ENCODE measurements at places on chromosomes 6 and 20.

- no peak for DNase-seq
Measured at GRCh38 chr6:127119102-127120022, 891 bp downstream of the RSPO3 start.

GRCh38 chr20:59735486-59735885, 131.1 kb downstream of the PHACTR3 start:
- no peak for DNase-seq

DNA sequence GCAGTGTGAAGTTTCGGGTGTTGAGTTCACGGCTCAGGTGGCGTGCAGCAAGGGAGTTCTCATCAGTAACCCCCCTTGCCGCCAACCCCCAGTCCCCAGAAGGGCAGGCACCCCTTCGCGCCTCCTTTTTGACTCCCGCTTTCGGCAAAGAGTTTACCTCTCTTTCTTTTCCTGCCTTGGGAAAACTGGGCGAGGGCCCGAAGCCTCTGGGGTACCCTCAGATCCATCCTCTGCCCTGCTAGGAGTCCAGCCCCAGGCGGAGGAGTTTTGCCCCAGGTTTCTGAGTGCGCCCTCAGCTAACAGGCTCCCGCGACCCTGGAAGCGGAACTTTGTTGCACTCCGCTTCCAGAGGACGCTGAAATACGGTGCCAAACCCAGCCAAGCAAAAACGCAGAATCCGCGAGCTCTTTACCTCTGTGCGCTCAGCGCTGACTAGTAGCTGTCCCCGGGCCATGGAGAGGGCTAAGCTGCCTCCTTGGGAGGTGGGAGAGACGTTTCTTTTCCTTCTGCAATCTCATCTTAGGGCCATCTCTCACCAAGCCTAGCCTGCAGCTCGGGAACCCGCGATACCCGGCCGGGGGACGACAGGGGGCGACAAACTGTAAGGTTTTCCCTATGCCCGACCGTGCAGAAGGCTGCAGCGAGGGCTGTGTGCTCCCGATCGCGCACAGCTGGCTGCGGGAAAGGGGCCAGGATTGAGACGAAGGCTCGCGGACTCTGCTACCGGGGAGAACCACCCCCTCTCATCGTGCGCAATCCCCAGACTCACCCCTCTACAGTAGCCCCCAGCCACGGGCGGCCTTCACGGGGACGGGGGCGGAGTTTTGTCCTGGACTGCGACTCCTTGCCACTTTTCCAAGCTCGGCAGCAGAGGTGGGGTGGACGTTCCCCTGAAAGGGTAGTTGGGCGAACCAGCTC, 2.7 kb upstream of the PAX1 start:
- peak; percentile 56 for DNase-seq

DNA sequence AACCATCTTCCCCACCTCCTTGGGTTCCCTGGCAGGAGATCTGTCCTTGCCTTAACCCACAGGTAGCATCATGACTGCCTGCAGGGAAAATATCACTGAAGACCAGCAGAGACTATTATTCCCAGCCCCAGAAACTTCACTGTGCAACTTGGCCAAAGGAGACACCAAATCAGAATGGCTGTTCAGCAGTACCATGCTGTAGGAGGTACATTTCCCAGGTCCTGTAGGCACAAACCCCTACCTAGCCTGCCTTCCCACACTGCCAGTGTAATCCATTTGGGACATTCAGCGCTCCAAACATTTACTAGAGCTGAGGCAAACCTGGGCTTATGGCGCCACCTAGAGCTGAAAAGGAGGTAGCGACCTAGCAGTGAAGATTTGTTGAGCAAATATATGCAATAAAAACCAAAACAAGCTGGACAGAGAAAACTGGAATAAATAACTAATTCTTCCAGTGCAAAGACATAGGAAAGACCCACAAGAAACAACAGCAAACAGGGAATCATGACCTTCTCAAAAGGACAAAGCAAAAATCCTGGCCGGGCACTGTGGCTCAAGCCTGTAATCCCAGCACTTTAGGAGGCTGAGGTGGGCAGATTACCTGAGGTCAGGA, 60.3 kb downstream of the VTA1 start:
- DNase-seq, result peak; percentile 64

- DNase-seq, result peak; percentile 9
Measured at GRCh38 chr6:134577998-134578397, 260.1 kb upstream of the SGK1 start.

GRCh38 chr6:37980222-37980595, 160.7 kb downstream of the ZFAND3 start:
- DNase-seq, result no peak

DNA sequence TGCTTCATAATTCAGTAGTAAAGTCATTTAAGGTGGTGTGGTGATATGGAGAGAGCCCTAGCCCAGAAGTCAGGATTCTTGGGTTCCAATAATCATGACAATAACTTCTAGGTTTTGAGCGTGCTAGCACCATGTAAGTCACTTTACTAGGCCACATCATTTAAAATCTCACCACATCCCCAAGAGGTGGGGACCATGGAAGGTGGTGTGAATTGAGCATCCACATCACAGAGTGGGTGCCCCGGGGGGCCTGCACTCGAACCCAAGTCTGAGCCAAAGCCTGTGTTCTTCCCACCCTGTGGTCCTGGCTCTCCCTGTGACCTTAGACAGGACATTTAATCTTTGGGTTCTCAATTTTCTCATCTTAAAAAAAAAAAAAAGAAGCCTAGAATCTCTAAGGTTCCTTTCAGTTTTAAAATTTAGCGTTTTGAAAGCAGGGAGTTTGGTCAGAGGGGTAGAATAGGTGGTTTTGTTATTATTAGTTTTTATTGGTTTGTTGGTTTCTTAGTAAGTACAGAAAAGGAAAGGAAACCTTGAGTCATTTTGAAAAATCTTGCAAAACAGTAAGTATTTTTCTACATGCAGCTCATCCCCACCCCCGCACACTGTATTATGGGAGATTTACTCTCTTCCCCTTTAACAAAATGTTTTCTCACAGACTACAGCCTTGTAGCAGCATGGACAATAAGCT, 26.4 kb downstream of the ARMC2 start:
- peak; percentile 41 for DNase-seq

- no peak for DNase-seq
Measured at GRCh38 chr6:43983632-43984031, 143.6 kb downstream of the MRPL14 start.

- DNase-seq, result no peak
Measured at GRCh38 chr6:42627044-42627443, 63.2 kb downstream of the UBR2 start.

DNA sequence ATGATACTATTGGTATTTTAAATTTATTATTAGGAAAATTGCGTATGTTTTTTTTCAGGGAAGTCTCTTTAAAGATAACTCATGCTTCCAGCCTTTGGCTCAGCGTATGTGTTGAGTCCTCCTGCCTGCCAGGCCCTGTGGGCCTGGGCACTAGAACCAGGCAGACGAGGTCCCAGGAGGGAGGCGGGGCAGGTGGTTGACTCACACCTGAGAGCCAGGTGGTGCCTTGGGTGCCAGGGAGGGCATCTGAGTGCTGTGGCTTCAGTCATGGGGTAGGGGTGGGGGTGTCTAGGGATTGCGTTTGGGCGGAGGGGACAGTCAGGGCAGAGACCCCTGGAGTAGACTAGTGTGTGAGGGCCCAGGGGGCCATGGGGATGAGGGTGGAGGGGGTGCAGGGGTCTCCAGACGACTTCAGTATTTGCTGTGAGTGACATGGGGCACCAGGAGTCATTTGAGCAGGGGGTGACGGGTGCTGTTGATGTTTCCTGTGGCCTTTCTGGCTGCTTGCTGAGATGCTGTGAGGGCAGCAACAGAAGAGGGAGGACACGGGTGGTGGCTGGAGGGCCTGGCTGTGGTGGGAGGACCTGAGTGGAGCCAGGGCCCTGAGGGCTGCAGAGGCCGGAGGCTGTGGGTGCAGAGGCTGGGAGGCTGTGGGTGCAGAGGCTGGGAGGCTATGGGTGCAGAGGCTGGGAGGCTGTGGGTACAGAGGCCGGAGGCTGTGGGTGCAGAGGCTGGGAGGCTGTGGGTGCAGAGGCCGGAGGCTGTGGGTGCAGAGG, 14.8 kb upstream of the ADRM1 start:
- DNase-seq, result no peak

- no peak for DNase-seq
Measured at GRCh38 chr20:13355411-13355810, 134.3 kb downstream of the ISM1 start.

DNA sequence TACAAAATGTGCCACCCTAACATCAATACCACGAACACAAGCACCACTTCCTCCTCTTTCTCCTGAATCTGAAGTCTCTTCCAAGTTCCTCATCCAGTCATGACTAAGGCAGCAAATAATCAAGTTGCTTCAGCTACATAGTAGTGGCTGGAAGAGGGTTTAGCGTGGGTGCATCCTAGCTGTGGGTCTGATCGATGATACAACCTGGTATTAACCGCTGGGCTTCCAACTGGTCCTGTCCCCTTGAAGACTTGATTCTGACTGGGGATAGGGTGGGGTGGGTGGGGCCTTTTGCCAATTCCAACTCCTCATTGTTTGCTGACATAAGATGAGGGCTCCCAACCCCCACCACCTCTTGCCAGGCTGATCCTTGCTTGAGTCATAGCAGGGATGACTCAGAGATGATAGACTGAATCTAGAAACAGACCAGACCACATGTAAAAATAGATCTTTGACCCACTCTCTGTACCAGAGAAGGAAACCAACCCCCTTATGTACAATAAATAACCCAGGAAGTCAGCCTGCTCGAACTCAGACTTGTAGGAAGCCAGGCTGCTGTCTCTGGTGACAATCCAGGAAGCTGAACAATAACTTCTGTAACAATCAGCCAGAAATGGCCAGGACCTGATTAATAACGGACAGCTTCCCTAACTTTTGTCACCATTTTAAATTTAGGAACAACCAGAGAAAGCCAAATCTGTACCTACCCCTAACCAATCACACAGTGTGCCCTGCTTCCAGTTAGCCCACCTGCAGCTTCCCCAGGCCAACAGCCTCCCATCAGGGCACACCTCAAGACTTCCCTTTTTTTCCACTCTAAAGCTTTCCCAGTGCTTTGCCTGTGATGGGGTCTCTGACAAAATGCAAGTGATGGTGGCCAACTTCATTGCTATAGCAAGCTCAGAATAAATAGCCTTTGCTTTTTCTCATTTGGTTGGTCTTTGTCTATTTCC, 68.9 kb upstream of the FAM184A start:
- DNase-seq, result peak; percentile 97

DNA sequence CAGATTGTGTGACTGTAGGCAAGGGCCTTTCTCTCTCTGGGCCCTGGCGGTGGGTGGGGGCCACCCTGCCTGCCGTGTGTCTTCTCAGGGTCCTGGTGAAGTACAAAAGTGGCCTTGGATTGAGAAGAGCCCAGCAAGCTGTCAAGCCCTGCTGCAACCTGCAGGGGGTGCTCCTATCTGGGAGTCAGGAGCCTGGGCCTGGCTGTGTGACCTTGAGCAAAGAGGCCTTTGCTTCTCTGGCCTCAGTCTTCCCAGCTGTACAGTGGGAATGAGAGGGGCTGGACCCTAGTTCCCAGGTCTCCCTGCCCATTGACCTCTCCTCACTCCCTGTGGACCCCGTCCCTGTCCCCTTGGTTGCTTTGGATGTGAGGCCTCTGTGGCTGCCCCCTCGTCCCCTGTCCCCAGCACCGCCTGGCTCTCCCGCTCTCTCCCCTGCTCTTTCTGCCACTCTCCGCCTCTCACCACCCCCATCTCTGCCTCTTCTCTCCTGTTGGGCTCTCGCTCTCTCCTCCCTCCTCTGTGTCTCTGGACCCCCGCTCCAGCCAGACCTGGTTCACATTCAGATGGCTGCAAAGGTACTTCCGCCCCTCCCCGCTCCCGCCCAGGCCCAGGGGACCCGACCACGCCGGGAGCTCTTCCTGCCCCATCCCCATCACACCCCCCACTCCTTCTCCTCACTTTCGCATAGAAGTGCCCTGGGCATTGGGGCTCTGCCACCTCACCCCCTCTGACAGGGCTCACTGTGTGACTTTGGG, 46.7 kb downstream of the SRC start:
- DNase-seq, result no peak

DNA sequence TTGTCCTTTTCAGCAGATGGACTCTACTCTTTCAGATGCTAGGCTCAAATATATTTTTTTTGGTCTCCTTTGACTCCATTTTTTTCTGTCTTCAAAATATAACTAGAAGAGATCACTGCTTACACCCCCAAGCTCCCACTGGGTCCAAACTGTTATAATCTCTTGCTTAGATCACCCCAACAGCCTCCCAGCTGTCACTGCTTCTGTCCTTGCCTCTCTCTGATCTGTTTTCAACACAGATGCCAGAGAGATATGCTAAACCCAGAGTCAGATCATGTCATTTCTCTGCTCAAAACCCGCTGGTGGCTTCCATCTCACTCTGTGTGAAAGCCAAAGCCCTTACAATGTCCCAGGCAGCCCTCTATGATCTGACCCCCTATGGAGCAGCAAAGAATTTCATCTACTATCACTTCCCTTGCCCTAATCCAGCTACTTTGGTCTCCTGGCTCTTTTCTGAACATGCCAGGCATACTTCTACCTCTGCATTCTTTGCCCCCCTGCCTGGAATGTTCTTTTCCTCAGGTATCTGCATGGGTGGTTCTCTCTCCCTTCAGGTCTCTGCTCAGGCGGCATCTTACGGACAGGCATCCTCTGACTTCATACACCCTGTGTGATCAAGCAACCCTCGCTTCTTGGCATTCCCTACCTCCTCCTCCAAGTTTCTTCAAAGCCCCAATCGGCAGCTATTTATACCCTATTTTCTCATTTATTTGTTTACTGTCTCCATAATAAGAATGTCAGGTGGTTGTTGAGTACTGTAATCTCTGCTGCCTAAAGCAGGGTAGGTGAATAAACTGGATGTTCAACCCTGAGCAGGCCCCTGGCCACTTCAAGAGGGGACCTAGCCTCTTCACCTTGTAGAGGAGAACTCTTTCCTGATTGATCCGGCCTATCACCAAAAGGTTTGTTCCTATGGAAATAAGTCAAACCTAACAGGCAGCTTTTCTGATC, 43.6 kb upstream of the SLC4A11 start:
- no peak for DNase-seq

DNA sequence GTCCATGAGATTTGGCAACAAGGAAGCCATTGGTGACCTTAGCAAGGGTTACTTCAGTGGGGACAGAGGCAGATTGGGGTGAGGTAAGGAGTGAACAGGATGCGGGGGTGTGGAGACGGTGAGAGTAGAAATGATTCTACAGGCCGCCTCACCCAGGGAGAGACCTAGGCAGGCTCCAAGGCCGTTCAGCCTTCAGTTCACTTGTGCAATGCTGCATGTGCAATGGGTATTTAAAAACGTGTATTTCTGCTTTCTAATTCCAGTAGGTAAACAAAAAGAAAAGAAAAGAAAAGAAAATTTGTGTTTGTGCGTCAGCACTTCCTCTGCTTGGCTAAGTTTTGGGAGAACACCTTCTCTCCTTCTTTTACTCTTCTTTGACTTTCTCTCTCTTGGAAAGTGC, 56.8 kb downstream of the BANF2 start:
- no peak for DNase-seq

DNA sequence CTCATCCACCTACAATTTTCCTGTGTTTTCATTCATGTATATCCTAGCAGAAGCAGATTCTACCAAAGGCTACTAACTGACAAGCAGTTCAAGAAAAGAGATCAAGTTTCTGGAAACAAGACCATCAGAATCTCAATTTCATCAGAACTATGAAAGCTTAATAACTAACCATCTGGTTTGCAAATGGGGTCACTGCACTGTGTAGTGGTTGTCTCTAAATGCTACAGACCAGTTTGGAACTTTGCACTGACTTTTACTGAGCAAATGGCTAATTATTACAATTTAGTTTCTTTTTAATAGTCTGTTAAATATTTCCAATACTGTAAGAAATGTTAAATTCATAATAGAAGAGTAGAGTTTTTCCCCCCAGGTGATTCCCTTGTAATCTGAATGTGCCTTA, 64.5 kb downstream of the REPS1 start:
- DNase-seq, result no peak

GRCh38 chr20:37311710-37312355, 22.4 kb downstream of the MANBAL start:
- DNase-seq, result no peak

All from fibroblast of upper back skin (primary cell).